ENCODE measurements at places on chromosomes 13 and 19. TPM values are rescaled to one million over a fixed set of nuclear protein-coding genes. Genes with fewer than 3 reads are reported as not detected.

DCLK1 gene
- total RNA-seq: 27.1 TPM

ADGRE3 gene
- total RNA-seq: not detected

TUBB4A gene
- 0.99 TPM for total RNA-seq

RASAL3 gene
- total RNA-seq: 0.17 TPM

LIM2 gene
- not detected for total RNA-seq

IRGC gene
- not detected for total RNA-seq

TSHZ3 gene
- 3.8 TPM for total RNA-seq

KLK8 gene
- total RNA-seq: 117 TPM

PNMA8A gene
- 0.30 TPM for total RNA-seq

NLRP9 gene
- total RNA-seq: not detected

PEAK3 gene
- 0.64 TPM for total RNA-seq

All from lower leg skin (tissue), 4 donors.